Dermis microvascular lymphatic vessel endothelial cell (primary cell): ENCODE measurements at places on chromosomes 4 and X.

DNA sequence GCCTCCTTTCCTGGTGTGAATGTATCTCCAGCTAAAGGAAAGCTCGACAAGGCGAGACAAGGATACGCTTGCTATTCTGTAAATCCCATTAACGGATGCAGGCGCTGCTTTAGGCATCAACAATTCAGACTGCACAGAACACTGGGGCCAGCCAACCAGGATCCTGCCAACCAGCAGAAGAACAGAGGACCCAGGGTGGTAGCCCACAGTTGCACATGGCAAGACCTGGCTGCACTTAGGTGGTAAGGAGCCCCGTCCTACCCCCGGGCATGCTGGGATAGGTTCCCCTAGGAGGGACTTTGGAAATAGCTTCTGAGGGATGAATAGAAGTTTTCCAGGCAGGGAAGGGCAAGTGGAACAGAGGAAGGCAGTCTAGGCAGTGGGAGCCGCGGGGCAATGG is 20.7 kb downstream of the PSAPL1 start:
- no peak for DNase-seq

DNA sequence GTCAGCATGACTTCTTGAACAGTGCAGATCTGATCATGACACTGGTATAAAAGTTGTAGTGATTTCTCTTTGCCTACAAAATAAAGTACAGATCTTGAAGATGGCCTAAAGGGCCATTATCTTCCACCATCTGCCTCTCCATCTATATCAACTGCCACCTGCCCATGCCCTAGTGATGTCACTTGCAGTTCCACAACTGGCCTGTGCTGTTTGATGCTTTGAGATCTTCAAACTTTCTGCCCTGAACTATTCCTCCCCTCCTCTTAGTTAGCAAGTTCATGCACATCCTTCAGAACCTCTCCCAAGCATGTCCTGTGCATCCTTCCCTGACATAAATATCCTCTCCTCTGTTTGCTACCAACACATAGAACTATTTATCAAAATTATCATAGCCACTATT is 217.0 kb downstream of the SOWAHB start:
- DNase-seq, result no peak

- DNase-seq, result peak; percentile 34
These were observed 32.5 kb downstream of the HMGB2 start for GRCh38 chr4:173301518-173302201.

- DNase-seq, result no peak
These were observed 8.5 kb downstream of the RAPGEF2 start for GRCh38 chr4:159111416-159111815.

- no peak for DNase-seq
These were observed 177.7 kb upstream of the PPARGC1A start for GRCh38 chr4:24067367-24068193.

GRCh38 chr4:153521478-153521877 is 55.3 kb downstream of the TMEM131L start:
- DNase-seq, result no peak

DNA sequence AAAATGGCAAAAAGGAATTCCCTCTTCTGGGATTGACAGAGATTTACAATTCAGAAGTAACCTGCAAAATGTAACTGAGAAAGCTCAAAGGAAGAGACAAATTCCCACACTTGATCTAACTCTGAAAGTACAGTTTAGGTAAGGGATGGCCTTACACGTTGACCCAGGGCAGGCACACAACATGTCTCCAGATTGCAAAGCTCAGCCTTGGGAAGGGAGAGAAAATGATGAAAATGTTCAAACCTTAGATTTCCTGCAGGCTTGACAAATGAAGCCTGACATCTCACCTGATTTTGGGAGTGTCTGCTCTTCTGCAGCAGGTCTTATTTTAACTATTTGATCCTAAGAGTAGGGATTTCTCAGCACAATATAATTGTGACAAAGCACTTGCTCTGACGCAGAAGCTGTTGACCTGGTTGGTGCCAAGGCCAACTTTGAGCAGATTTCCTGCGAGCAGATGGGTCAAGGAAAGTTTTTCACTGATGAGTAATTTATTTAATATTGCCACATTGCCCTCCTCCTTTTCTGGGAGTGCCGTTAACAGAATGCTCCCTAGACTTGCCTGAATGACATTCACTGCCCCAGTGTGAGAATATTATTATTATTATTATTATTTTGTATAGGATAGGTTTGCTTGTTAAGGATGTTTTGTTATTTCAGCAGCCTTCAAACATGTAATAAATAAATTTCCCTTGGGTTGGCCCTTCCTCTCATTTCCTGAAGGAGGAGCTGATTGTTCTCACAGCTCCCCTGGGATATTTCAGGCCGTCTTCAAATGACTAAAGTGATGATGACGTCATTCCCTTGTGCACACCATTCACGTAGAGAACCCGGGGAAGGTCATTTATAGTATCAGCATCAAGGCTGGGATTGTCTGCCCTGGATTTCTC is 157.1 kb downstream of the VEGFC start:
- DNase-seq, result no peak

DNA sequence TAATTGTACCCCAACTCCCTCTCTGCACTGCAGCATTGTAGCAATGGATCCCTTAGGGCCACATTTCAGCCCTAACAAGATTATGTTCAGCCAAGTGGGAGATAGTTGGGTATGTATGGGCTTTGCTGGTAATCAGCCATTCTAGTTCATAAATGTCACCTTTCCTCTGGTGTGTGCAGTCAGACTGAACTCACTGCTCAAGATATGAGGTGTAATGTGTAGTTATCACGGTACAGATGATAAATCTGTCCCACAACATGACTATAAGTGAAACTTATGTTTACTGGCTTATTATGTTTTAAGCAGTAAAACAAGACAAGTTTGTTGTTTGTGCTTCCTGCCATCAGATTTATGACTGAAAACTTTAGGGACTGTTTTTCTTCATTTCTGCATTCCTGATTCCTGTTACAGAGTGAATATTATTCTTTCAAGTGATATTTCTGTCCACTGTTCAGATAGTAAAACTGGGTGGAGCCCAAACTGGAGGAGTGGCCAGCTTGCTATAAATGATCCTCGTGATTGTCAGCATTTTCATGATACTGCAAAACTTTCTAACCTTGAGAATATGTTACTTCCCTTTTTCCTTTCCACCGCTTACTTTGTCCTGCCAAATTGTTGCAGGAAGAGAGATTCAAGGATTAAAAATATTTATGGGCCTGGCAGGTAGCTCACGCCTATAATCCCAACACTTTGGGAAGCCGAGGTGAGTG is 44.9 kb downstream of the ANAPC4 start:
- no peak for DNase-seq

GRCh38 chr4:117796677-117797076 is 237.6 kb upstream of the NDST3 start:
- DNase-seq, result no peak
